ENCODE measurements at places on chromosomes 11 and 22. TPM values are rescaled to one million over a fixed set of nuclear protein-coding genes. Genes with fewer than 3 reads are reported as not detected.

DNA sequence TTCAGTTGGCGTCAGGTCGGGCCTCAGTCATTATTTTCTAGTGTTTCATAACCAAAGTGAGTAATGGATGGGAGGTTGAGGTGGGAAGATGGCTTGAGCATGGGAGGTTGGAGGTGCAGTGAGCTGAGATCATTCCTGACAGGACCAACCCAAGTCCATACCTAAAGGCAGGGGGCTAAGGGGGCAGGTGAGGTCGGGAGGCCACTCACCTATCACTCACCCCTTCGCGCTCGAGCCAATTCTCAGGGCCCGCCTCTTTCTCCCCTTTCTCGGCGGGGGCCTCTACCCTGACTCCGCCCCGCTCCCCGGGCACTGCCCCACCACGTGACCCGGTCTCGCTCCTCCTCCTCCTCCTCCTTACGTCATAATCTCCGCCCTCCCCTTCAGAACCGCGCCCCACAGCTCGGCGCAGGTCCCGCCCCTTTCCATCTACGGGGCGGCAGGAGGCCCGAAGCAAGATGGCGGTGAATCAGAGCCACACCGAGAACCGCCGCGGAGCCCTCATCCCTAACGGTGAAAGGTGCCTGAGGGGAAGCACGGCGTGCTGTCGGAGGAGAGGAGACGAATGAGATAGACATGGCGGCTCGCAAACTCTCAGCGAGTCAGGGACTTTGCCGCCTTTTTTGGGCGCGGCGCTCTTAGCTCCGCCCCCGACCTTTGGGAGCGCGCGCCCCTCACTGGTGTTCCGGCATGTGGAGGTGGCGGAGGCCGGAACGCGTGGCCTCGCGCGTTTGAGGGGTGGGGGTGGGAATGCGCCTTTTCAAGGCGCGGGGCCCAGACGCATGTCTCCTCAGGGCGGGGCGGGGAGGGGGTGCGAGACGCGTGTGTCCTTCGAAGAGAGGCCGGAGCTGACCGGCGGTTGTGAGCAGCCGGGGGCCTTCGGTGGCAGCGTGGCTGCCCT lies at the start of gene WBP2NL:
WBP2NL (plus strand) TSS at position 428 of the 901 bp plus-strand sequence; CDS start at position 459, 31 bp downstream.
- no peak for DNase-seq

DNA sequence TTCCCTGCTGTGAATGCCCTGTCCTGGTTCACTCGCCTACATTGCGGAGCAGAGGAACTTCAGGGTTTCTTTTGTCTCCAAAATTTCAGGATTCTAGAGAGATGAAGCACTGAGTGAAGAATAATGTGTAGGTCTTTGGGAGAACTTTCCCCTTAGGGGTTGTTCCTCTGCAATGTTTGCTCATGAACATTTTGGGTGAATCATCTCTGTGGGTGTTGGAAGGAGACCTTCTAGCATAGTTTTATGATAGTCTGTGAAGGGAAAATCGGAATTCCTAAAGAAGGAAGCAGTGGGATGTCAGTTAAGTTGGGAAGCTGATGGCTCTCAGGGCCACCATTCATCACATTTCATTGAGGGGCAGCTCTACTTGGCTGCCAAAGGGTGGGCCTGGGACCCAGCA lies 64.8 kb downstream of the MIAT start:
- no peak for DNase-seq

DNA sequence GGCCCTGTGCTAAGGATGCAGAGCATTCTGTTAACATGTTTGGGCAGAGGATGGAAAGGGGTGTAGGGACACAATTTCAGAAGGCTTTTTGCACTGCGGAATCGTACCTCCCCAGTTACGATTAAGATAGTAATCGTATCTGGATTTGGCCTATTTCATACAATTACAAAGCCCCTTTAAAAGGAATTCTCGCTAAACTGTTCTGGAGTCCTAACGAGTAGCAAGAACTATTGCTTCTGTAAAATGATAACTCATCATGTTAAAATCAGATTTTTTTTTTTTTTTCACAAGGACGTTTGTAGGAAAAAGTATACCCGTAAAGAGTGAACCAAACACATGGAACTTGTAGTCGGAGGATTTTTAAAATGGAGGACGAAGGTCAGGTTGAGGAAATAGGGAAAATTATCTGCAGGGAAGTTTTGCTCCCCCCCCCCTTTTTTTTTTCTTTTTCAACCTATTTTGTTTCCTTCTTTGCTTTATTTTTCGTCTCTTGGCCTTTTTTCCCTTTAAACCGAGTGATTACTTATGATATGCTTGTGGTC lies 934 bp downstream of the HSD17B12 start:
- DNase-seq, result no peak

DNA sequence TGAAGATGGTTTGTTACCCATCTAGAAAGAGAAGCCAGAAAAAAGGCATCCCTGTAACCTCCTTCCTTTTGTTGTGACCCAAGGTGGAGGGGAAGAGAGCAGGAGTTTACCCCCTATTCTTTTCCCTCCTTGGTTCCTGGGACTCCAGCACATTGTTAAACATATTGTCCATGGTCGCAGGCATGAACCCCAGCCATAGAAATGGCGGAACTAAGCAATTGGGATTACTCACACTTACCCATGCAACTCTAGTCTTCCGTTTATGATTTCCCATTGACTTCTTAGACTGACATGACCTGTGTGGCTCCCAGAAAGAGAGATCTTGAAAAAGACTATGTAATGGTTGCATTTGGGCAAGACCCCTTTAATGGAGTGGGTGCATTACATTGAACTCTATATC lies 45.4 kb downstream of the OR4C46 start:
- no peak for DNase-seq

- DNase-seq, result peak; percentile 8
Measured at GRCh38 chr22:33247758-33248157, 189.6 kb upstream of the SYN3 start.

The BTBD18 gene
- total RNA-seq, result not detected

The RAG2 gene
- not detected for total RNA-seq

The FAM83F gene
- total RNA-seq, result not detected
